ENCODE measurements at places on chromosomes 11 and 22.

DNA sequence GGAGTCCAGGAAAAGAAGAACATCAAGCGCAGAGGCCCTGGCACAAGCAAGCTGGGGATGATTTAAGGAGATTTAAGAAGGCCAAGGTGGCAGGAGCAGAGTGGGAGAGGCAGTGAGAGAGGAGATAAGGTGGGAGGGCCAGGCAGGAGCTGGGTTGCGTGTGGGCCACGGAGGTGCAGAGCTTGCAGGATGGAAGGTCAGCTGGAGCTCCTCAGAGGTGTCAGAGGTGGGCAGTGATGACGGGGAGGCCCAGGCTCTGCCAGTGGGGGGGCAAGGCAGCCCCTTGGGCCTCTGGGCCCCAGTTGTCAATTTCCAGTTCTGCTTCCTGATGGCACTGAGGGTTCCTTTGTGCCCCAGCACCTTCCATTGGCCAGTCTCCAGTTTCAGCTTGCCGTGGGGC lies 6.5 kb downstream of the FRMD8 start:
- no peak for DNase-seq

DNA sequence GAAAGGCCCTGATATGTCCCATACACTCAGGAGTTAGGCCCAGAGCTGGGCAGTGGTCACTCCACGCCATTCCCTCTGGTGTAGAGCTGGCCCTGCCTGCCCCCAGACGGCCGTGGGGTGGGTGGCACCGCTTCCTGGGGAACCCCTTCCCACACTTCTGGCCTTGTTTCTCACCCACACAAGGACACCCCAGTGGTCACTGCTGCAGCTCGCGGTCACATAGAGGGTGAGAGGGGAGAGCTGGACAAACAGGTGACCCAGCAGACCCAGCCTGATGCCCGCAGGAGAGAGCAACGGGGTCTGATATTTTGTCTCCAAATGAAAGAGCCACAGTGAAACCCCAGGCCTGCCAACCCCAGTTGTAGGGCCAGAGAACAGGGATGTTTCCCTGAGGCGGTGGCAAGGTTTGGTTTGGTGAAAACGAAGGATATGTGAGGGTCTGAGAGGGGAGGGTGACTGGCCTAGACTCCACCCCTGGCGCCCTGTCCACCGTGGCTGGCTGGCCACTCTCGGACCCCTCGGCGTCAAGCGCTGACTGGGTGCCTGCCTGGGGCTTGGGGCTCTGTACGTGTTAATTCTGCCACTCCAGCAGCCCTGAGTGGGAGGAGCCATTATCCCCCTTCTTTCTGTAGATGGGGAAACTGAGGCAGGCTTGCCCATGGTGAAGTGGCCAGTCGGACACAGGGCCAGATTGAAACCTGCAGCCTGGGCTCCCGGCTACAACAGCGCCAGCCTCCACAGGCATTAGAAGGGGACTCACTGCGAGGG lies 71.0 kb upstream of the PPARA start:
- no peak for DNase-seq

DNA sequence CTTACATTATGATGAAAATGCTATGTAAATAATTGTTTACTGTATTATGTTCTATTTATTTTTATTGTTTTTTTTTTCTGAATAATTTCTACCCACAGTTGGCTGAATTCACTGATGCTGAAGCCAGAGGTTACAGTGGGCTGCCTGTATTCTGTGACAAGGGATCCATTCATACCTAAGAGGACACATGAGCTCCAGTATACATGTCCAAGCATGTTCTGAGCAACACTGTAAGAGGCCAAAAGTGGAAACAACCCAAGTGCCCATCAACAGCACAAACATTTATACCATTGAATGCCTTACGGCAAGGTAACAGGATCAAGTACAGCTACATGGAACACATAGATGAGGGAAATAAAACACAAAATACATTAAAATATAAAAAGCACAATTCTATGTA lies 1.4 kb upstream of the SRSF8 start:
- no peak for DNase-seq

GRCh38 chr11:20041499-20041898 lies 118.8 kb downstream of the DBX1 start:
- no peak for DNase-seq

DNA sequence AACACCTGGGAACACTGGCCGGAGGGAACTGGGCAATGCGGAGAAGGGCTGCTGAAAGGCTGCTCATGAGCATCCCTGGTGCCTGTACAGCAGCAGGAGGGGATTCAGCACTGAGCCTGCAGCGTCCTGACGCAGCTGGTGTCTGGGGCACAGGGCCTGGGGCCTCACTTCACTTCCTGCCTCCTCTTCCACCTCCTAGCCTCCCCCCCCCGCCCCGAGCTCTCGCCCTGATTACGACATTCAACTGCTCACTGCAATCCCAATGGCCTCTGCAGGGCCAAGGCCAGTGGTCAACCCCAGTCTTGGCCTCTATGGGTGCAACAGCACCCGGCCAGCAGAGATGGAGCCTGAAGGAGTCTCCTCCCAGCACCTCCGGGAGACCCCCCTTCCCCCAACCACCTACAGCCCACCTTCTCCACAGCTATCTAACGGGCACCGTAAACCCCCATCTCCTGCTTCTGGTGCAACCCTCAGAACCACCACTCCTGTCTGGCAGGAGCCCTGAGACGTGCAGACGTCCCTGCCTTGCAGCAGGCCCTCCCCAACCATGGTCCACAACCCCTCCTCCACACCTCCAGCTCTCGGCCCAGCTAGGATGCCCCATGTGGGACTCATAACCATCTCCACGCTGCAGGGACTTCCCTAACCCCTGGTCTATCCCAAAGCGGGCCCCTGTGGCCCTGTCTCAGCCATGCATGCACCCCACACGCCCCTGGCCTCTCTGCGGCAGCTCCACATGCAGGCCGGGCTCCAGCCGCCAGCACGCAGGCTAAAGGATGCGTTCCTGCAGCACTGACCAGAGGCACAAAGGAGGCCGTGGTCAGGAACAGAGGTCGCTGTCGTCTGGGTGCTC lies 38.2 kb downstream of the BRD1 start:
- no peak for DNase-seq

- no peak for DNase-seq
Observed at GRCh38 chr11:111676878-111677585, 74.8 kb downstream of the SIK2 start.

- DNase-seq: no peak
Observed at GRCh38 chr11:64268893-64269539, 15.4 kb downstream of the BAD start.

DNA sequence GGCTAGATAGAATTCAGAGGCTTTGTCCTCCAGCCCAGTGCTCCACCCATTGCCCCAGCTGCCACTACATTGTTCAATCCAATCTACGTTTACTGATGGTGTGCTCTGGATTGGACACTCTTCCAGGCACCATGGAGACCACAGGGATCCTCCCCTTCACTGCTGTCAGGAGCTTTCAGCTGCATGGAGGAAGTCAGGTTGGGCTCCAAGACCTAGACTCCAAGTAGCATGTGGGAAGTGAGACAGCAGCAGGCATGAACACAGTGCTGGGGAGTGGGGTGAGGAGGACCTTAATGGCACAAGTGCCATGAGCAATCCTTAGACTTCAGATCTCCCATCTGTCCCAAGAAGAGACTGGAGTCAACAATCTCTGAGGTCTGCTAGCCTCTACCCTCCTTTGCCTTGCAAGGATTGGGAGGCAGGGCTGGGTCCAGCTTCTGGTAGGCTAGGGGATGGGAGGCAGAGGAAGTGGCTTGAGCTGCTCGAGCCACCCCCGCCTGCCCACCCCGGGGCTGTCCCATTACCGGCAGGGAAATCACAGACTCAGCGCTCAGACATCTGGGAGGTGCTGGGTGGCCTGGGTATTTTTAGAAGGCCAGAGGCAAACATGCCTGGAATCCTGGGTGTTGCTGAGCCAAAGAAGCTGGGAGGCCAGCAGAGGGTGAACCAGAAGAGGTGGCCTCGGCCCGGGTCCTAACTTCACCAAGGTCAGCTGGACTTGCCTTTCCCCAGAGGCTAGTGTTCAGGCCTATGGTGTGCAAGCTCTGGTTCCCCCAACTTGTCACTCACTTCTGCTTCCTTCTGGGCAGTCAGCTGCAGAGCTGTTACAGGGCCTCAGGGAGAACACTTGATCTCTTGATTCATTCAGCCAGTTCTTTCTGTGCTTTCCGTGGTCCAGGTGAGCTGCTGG lies 15.2 kb upstream of the FCHSD2 start:
- DNase-seq: peak; percentile 56

- DNase-seq: no peak
Observed at GRCh38 chr11:36278531-36279282, 10.5 kb downstream of the COMMD9 start.

DNA sequence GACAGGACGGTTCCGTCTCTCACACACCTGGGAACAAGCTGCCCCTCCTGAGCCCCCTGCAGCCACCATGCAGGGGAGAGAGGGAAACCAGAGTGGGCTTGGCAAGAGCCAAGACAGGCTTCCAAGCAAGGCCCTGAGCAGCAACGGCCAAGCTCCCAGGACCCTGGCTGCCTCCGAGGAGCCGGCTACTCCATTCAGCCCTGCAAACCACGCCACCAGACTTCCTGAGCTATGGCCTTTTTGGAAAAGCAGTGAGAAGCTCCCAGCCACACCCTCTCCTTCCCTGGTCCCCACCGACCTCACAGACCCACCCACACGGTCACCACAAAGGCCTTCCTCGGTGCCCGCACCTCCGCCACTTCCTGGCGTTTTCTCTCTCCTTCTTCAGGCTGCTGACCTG lies 479.0 kb downstream of the BRD1 start:
- DNase-seq: no peak

- DNase-seq: no peak
Observed at GRCh38 chr11:125987066-125987641, 41.3 kb downstream of the VSIG10L2 start.

DNA sequence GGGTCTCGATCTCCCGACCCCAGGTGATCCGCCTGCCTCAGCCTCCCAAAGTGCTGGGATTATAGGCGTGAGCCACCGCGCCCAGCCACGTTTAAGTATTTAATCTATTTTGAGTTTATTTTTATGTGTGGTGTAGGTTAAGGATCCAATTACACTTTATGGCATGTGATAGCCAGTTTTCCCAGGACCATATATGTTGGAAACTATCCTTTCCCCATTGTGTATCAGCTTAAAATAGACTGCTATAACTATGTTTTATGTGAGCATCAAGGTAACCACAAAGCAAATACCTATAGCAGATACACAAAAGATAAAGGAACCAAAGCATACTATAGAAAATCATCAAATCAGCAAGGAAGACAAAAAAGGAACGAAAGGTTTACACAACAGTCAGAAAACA lies 42.4 kb downstream of the TTC28 start:
- DNase-seq: no peak

DNA sequence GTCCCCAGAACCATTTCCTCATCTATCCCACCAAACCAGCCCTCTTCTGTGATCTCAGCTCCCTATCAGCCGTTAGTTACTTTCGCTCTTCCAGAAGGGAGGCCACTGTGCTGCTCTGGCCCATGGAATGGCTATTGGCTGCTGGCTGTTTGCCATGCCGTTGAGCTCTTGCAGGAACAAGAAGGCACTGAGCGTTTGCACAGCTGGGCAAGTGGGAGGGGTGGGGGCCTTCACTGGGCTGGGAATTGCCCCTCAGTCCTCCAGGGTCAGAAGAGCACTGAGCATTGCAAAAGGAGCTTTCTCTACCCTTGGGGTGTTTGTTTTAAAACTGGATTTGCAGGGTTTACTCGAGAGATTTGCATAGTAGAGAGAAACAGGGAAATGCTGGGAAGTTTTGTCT lies 129.0 kb upstream of the PARVA start:
- DNase-seq: no peak

All from thoracic aorta (tissue), 2 donors.